T-helper 22 cell (primary cell): ENCODE measurements at places on chromosomes 2 and 18.

DNA sequence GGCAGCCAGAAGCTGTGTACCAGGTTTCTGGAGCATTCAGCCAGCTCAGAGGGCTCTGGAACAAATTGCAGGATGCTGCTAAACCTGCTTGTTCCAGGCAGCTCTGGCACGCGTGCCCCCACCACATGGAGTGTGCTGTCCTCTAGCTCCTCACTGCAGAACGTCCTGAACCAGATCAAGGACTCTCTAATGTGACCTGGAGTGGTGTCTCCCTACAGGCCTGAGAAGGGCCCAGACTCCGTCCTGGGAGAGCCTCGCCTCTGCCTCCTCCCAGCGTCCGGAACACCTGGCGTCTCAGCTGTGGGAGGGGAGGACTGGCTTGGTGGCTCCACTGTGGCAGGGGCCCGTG, 115.6 kb upstream of the GPC1 start:
- DNase-seq = no peak

GRCh38 chr2:136557203-136557602, 208.1 kb upstream of the THSD7B start:
- no peak for DNase-seq

DNA sequence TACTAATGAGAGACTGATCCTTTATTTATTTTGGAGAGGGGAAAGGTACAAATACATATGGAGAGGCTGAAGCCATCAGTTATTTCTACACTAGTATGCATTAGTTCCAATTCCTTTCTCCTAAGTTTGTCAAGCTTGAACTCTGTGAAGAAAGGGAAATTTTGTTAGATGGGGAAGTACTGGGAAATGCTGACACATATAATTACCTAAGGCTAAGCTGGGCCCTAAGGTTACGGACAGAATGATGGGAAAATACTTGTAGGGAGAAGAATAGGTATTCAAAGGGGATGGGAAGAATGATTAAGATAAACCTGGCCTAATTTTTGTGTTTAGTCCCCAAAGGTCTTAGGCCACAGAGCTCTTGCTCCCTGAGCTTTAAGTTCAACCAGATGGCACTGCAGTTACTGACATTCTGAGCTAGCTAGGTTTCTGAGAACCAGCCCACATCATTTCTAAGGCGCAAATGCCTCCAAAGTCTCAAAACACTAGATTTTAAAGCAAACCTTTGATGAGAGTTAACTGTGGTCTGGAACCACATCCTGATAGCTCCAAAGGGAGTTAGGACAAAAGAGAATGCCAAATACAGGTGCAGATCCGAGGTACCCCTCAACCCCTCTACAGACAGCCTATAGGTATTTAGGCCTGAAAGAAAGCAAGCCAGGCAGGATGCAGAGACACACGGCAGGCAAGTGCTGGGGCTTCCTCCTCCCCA, 2.7 kb downstream of the TMEM163 start:
- DNase-seq = no peak

GRCh38 chr2:26764906-26765305, 822 bp downstream of the SLC35F6 start:
- DNase-seq = no peak

GRCh38 chr2:152716805-152717227, 445 bp downstream of the PRPF40A start:
- peak; percentile 2 for DNase-seq

GRCh38 chr2:176991411-176991810, 221.2 kb upstream of the HNRNPA3 start:
- DNase-seq = no peak

- DNase-seq = no peak
Observed at GRCh38 chr18:63147973-63148372, 171.6 kb downstream of the BCL2 start.

DNA sequence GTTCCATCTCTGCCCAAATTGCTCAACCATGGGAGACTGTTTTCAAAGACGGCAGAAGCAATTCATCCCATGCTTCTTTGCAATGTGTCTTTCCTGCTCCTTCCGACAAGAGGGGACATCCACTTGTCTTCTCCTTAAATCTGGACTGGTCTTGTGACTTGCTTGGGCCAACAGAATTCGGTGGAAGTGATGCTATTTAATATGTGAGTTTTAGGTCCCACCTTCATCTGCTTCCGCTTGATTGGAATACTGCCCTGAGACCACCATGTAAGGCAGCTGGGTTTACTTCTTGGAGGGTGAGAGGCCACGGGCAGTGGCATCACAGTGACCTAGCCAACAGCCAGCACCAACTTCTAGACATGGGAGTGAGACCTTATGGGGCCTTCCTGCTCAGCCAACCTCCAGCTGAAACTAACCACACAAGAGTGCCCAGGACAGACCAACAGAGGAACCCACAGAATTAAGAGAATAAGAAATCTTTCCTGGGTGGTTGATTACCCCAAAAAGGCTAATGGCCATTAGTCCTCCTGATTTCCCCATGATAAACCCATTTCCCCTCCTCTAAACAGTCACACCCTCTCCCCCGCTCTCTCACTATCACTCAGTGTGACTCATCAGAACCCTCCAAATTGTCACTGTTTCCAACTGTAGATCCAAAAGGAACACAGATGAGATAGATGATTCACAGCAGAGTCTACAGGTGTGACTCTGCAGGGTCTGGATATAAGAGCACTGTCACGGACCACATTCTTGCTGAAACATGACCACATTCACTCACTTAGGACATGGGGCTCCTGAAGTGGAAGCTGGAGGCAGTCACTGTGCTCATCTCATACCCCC, 16.2 kb upstream of the RHOB start:
- DNase-seq = no peak

GRCh38 chr2:179525340-179525739, 260.7 kb upstream of the SESTD1 start:
- DNase-seq = no peak

DNA sequence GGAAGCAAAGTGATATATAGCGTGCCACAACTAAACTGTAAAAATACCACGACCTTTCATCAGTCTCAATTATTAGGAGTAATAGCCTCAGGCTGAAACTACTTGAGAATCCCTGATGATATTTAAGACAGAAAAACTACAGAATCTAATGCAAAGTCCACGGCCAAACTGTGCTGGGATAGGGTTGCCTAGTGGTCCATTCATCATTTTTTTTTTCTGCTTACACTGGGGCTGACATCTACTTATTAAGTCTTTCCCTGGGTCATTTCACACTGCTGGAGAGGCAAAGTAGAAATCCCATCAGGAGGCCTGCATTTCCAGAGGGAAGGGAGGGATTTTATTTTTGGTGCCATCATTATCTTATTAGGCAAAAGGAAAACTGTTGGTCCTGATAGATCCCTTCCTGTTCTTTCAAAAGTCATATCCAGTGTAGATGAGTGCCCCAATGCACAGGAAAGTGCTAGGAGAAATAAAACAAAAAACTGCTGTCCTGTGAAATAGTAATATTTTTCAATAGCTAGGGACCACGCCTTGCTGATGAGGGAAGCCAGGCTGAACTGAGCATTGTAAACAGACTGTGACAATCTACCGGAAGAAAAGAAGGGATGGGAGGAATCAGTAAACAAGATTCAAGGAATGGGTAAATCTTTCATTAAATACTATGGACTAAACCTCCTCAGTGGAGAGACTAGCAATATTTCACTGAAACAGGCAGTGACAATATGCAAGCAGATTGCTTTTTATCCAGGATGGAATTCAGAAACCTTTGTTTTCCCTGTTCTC, 644.3 kb downstream of the IRS1 start:
- no peak for DNase-seq

- no peak for DNase-seq
Observed at GRCh38 chr18:49362431-49362830, 98.0 kb downstream of the DYM start.

GRCh38 chr2:145644820-145645302, 1124.9 kb upstream of the ZEB2 start:
- DNase-seq = no peak
